Right renal cortex interstitium (tissue), 3 donors: ENCODE measurements at places on chromosomes 5 and 9. TPM values are rescaled to one million over a fixed set of nuclear protein-coding genes. Genes with fewer than 3 reads are reported as not detected.

HMCN2 gene
- 0.86 TPM for polyA plus RNA-seq

- DNase-seq, result no peak
Measured at GRCh38 chr5:95925939-95926338, 35.7 kb downstream of the ELL2 start.

RLN1 gene
- polyA plus RNA-seq, result 0.24 TPM

ADGRD2 gene
- 0.17 TPM for polyA plus RNA-seq
